ENCODE measurements at places on chromosomes 5 and 9.

GRCh38 chr5:151130235-151130921, 27.2 kb downstream of the ANXA6 start:
- no peak for DNase-seq

DNA sequence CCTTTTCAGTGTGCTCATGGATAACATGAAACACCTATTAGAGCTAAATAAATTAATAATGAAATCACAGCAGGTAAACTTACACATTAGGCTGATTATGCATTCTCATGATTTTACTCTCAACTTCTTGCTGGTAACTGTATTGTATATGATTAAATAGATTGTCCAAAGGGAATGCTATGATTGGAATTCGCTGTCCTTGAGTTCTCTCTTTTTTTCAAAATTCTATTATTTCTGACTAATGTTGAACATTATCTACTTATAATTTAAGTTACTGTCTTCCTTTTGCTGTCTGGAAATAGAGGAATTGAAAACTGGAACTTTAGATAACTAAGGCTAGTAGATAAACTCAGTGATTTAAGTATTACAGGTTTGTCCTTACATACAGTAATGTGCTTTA, 13.1 kb downstream of the CENPH start:
- no peak for DNase-seq

GRCh38 chr5:23332650-23333251, 174.7 kb upstream of the PRDM9 start:
- no peak for DNase-seq

GRCh38 chr5:63089147-63089546, 510.5 kb downstream of the LRRC70 start:
- no peak for DNase-seq

- DNase-seq: no peak
Measured at GRCh38 chr5:106185661-106186081, 1485.1 kb downstream of the EFNA5 start.

GRCh38 chr5:90390928-90391327, 18.6 kb downstream of the CETN3 start:
- no peak for DNase-seq

- DNase-seq: no peak
Measured at GRCh38 chr5:5360941-5361520, 61.4 kb upstream of the ICE1 start.

- no peak for DNase-seq
Measured at GRCh38 chr5:107564931-107565372, 105.8 kb downstream of the EFNA5 start.

DNA sequence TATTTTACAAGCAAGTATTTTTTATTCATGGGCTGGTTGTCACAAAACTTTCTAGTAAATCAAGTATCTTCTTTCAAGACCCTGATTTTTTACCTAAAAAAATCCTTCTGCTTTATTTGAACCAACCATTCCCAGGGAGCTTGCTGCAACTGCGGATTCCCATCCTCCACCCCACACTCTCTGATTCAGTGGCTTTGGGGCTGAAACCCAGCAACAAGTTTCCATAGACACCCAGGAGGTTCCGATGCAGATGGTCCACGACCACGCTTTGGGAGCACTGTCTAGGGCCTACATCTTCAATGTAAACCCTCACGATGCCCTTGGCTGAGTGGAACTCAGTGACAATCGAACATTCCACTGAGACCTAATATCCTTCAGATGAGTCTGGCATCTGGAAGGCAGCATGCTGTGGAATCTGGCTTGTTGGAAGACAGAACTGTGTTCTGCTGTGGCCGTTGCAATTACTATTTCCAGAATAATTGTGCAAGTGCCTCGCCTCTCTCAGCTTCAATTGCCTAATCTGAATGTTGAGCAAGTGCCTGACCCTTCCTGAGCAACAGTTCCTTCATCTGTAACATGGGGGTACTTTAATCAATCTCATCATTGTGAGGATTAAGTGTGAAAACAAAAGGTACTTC, 105.1 kb downstream of the INSYN2B start:
- no peak for DNase-seq

GRCh38 chr9:28410411-28410810, 837.1 kb upstream of the C9orf72 start:
- DNase-seq: no peak

DNA sequence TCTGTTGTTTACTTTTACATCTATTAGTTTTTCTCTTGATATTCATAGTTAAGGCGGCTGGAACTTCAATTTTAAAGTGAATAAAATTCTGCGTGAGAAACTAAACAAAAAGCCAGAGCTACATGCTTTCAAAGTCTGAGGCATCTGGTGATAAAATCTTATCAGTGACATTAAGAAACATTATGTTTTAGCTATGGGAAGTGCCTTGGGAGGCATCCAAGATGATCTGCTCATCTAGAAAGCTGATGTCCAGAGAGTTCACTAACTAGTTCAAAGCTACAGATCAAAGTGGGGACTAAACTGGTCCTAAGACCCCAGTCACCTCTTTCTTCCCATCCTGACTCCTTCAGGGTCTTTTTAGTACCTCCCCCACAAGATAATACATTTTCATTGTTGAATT, 37.2 kb downstream of the MRPS27 start:
- no peak for DNase-seq

DNA sequence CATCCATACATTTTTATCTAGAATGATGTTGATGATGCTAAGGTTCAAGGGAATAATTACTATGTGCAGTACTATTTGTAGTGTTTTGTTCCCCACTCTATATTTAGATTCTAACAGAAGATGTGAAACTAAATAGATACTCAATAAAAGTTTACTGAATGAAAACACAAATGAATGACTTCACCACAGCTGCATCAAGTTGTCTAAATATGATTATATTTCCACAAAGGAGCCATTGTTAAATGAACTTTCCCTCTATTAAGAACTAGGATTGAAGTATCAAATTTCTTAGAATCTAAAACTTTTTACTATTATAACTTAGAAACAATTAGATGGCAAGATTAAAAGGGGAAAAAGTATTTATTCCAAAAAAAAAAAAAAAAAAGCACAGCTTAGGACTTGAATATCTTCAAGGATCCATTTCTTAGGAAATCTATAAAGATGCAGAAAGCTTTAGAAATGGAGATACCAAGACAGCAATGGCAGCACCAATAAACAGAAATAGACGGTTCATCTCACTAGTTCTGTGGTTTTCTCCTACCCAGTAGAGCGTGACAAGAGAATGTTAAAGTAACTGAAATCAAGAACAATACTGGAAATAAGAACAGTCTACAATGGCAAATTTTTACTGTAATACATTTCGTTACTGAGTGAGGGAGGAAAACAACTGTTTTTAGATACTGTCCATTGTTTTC, 347.6 kb downstream of the EBF1 start:
- no peak for DNase-seq

- no peak for DNase-seq
Measured at GRCh38 chr9:89591274-89592212, 13.3 kb upstream of the GADD45G start.

DNA sequence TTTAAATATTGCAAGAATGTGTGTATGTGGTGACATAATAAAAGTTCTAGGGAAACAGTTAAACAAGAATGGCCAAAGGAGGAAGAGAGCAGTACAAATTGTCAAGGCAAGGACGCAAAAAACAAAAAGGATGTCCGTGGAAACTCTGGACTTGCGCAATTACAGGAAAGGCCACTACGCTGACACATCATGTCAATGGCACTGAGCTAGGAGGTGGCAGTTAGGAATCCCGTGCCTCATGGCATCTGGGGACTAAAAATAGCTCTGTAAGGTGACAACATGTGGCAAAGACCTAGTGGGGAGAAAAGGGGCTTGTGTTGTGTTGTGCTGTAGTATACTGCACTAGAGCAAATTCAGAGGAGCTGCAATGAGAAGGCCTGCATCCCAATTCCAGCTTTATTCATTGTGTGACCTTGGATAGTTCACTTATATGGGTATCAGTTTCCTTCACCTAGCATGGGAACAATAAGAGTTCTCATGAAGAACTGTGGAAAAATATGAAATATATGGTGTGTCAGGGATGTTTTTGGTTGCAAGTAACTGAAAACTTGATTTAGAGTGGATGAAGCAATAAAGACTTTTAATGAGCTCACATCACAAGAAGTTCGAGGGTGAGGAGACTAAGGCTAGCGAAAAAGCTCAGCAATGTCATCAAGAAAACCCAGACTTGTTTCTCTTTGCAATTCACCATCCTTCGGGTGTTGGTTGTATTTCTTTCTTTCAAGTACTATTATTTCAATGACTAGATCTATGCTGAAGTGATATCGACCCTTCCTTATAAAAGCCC, 124.1 kb upstream of the STC2 start:
- DNase-seq: no peak

DNA sequence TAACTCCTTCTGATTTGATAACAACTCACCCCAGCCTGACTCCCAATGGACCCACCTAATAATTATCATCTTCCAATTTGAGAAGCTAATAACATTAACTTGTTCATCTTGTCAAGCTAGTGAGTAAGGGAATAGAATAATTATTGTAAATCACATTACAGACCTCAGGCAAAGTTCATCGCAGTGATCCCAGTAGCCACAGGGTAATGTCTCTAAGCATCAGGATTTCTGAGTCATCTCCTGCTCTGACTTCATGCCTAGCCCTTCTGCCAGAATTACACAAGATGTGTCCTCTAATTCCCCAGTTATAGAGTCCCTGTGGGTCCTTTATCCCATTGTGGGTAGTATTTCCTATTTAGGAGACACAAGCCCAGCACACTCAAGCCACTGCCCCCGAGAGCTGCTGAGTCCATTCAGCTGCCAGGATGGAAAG, 365.7 kb downstream of the DEPDC1B start:
- no peak for DNase-seq

DNA sequence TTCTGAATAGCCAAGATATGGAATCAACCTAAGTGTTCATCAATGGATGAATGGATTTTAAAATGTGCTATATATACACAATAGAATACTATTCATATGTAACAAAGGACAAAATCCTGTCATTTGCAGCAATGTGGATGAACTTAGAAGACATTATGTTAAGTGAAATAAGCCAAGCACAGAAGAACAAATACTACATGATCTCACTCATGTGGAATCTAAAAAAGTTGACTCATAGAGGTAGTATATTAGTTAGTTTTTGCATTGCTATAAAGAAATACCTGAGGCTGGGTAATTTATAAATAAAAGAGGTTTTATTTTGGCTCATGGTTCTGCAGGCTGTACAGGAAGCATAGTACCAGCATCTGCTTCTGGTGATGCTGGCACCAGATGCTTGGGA, 8.1 kb downstream of the CATSPER3 start:
- no peak for DNase-seq

DNA sequence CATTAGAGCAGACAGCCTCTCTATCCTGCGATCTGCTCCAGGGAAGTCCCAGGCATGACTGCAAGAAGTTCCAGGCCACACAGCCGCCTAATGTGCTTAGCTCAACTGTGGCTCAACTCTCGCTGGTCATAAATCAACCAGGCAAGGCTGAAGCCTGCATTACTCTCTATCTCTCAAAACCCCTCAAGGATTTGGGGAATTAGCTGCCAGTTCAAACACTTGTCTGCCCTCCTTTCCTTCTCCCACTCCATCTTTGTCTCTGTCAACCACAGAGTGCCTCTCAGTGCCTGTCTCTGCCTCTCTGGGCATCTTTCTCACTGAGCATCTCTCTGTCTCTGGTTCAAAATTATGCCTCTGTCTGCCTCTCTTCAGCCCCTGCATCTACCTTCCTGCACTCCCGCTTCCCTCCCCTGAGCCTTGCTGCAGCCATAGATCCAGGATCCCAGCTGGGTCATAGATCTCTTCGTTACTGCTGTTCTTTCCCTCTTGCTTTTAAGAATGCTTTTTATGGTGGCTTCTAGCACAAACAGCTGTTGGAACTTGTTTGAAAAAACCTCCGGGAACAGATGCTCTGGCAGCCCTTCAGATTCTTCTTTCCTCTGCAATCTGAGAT, 27.9 kb upstream of the GALNT10 start:
- no peak for DNase-seq

DNA sequence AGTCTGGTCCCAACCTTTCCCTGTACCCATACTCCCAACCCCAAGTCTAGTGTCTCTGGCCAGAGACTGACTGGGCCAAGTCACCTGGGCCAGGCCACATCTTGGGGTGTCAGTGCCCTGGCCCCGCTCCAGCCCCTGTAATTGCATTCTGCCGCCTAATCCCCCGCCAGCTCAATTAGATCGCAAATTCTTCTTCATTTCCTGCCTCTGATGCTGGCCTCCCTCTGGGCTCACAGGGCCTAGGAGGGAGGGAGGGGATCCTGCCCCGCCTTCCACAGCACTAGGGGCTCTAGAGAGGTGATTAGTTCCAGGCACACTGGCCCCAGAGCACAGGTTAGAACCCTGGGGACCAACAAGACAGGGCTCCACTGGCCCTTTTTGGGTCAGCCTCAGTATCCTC, 5.5 kb downstream of the CXXC5 start:
- no peak for DNase-seq

GRCh38 chr5:69525490-69525889, 32.9 kb downstream of the OCLN start:
- DNase-seq: no peak

GRCh38 chr5:40315126-40315525, 364.6 kb upstream of the PTGER4 start:
- no peak for DNase-seq

GRCh38 chr5:55868846-55869245, 17.7 kb downstream of the IL31RA start:
- DNase-seq: no peak

GRCh38 chr9:126883636-126884035, 23.2 kb downstream of the ZBTB34 start:
- DNase-seq: no peak

- DNase-seq: no peak
Measured at GRCh38 chr5:50580506-50580905, 85.9 kb upstream of the PARP8 start.

- DNase-seq: no peak
Measured at GRCh38 chr9:133654736-133655657, 18.8 kb downstream of the DBH start.

- no peak for DNase-seq
Measured at GRCh38 chr9:78103971-78104433, 72.4 kb upstream of the GNAQ start.

- no peak for DNase-seq
Measured at GRCh38 chr5:152556784-152557183, 151.7 kb upstream of the NMUR2 start.

DNA sequence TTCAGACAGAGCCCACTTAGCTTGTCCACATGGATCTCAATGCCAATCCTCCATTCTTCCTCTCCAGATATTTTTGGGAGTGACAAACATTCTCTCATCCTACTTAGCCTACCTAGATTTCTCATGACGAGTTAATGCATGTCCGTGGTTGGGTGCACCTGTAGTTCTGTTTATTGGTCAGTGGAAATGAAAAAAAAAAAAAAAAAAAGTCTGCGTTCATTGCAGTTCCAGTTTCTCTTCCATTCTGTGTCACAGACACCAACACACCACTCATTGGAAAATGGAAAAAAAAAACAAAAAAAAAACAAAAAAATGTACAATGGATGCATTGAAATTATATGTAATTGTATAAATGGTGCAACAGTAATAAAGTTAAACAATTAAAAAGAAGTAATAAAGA, 59.0 kb downstream of the BASP1 start:
- no peak for DNase-seq

DNA sequence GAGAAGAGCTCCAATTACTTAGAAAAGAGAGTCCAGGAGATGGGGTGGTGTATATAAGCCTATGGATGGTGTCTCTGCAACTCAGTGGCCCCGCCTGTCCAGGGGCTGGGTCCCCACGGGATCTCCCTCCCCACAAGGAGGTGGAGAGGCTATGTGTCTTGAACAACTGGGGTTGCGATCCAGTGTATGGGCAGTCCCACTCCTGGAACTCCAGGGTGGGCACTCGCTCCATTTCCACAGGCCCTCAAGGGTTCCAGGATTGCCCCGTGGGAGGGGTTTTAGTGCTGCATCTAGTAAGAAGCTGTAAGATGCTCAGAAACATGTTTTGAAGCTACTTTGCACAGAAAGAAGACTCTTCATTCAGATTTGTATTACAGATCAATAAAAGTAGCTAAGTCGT, 558 bp upstream of the SMAD5 start:
- DNase-seq: no peak
